Activated CD8-positive, alpha-beta memory T cell treated with anti-CD3 and anti-CD28 coated beads for 4 hours (primary cell): ENCODE measurements at places on chromosomes 5 and 9.

DNA sequence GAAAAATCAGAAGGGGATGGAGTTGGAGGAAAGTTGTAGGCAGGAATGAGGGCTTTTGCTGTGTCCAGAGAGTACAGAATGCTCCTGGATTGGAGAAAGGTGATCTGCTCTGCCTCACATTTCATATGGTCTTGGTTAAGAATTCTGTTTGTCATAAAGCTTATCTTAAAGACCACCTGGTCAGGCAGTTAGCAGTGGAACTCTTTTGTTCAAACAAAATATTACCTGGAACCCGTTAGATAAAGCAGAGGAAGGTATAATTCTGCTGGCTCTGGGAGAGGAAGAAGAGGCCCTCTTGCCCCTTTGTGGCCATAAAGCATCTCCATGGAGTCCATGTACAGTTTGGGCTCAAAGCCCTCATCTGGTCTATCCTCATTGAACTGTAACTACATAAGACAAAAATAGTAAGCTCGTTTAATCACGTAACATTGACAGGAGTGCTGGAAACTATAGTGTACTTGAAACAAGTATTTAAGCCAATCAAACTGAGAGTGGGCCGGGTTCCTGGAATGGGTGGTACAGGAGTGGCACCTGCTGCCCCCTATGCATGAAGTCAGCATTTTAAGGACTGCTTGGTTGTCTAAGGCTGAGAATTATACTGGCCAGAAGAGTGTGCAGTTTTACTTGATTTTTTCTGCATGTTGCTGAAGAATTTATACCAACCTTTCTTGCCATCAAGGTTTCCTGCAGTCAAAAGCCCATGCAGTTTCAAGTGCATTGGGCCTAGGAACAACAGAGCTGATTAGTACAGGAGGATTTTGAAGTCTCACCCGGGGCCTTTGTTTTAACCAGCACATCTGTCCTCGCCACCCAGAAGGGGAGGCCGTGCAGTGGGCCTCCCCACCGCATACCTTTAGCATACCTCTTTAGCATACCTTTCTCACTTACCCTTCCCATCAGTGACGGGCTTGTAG is 39.9 kb downstream of the STXBP1 start:
- DNase-seq: no peak

- DNase-seq: no peak
Observed at GRCh38 chr5:128174951-128175350, 91.4 kb downstream of the SLC12A2 start.

- DNase-seq: no peak
Observed at GRCh38 chr5:69170495-69170894, 3.5 kb downstream of the CCNB1 start.

DNA sequence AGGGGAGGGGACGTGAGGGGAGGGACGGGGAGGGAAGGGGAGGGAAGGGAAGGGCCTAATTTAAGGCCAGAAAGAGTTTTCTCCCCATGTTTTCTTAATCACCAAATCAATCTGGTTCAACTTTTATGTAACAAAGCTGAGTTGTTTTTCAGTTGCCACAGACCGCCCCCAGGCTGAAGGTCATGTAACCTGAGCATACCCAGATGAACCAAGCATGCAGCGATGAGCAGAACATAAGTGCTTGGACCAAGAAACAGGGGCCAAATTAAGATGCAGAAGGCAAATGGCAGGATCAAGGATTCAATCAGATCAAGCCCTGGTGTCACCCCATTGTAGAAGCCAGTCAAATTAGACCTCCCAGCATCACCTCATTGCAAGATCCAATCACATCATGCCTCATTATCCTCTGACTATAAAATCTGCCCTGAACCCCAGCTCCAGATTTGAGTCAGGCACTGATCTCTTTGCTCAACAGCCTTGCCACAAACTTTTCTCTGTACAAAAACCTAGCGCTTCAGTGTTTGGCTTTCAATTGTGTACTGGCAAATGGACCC is 113.5 kb upstream of the TNPO1 start:
- DNase-seq: no peak

DNA sequence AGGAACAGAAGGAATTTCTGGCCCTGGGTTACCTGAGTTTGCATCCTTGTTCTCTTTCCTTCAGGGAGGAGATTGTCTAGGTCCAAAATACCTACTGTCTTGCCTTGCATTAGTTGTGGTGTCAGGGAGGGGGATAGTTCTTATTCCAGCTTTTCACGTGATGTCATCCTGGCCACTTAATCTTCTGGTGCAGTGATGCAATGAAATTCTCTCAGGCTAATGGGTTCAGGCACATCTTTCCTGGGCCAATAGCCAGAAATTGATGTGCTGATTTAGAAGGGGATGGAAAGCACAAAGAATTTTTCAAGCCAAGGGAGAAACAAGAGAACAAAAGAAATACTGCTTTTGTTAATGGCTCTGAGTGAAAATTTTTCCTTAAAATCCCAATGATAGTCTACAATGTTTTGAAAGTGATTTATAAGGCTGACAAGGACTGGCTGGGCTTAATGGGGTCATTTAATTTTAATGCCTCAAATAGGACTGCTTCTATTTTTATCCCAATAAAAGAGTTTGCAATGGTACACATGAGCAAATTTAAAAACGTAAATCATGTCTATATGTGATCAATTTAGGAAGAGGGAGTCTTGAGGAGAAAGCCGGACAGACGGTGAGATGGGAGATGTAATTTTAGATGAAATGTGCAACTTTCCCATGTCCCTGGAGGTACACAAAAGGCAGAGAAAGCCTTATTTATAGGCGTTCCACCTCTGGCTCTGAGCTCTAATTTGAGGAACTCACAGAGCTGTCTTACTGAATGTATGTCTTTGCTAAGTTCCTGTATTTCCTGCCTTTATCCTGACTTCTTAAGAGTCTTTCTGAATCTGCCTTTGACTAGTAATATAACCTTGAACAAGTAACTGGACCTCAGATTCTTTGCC is 89.3 kb upstream of the SV2C start:
- DNase-seq: no peak

DNA sequence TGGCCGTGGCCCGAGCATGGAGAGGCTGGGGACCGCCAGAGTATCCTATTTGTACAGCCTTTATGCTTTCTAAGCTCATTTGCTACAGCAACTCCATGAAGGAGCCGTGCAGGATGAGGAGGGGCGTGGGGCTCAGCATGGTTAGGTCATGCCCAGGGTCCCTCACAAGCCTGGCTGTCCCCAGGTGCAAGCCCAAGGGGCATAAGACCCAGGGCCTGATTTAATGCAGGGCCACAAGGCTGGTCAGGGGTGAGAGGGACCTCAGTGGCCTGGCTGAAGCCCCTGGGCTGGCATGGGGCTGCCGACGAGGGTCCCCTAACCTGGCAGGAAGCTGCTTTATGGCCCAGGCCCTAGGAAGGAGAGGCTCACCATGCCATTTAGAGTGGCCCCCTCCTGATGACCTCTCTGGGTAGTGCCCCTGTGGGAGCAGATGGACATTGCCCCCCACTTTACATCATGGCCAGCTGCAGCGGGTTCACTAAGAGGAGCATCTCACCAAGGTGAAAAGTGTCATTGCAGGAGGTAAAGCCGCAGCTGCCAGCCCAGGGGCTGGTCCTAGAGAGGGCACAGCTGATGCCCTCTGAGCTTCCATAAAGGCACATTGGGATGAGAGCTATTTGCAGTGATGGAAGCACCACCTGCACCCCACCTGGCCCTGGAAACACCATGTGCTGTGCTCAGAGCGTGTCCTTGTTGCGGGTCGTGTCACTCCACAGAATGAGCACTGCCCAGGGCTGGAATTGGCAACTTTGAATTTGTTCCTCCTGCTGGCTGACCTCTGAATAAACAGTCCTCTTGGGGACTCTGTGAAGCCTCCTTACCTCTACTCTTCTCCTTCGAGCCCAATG is 58.9 kb downstream of the ZNF618 start:
- DNase-seq: no peak

- DNase-seq: no peak
Observed at GRCh38 chr9:122789256-122790046, 718 bp downstream of the OR5C1 start.

GRCh38 chr9:76896035-76896434 is 9.9 kb downstream of the PRUNE2 start:
- DNase-seq: no peak

- DNase-seq: no peak
Observed at GRCh38 chr5:75043633-75044264, 8.6 kb downstream of the GCNT4 start.

DNA sequence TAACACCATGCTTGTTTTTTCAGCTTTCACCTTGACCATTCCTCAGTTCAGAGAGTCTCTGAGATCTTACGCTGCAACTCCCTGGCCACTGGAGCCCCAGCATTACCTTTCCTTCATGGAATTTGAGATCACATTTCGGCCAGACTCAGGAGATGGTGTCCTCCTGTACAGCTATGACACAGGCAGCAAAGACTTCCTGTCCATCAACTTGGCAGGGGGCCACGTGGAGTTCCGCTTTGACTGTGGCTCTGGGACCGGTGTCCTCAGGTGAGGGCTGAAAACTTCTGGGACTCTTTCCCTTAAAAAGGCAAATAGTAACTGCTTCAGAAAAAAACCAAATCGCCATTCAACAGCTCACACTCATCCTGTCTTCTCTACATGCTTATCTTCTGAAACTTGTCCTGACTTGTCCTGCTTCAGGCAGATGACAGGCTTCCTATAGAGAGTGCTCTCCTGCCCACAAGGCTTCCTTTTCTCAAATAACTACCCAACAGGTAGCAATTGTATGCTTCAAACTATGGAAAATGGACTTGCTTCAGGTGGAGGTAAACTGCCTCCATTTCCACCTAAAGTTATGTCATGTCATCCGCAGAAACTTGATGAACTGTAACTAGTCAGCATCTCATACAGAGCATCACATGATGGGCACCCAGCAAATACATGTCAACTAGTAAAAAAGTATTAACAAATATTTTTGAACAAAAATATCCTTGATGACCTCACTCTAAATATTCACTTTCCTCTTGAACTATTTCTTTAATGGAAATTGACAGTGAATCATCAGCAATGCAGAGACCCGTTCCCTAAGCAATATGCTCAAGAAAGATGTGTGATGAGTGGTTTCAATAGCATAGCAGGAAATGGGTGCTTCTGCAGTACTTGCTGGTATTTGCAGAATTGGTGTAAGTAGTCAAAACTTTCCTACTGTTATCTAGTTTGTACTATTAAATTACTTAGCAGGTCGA is 129.2 kb downstream of the LIFR start:
- no peak for DNase-seq
